Epithelial cell of proximal tubule (primary cell): ENCODE measurements at places on chromosomes 16 and 17.

- DNase-seq, result no peak
Observed at GRCh38 chr17:50790618-50791017, 23.3 kb upstream of the ANKRD40CL start.

DNA sequence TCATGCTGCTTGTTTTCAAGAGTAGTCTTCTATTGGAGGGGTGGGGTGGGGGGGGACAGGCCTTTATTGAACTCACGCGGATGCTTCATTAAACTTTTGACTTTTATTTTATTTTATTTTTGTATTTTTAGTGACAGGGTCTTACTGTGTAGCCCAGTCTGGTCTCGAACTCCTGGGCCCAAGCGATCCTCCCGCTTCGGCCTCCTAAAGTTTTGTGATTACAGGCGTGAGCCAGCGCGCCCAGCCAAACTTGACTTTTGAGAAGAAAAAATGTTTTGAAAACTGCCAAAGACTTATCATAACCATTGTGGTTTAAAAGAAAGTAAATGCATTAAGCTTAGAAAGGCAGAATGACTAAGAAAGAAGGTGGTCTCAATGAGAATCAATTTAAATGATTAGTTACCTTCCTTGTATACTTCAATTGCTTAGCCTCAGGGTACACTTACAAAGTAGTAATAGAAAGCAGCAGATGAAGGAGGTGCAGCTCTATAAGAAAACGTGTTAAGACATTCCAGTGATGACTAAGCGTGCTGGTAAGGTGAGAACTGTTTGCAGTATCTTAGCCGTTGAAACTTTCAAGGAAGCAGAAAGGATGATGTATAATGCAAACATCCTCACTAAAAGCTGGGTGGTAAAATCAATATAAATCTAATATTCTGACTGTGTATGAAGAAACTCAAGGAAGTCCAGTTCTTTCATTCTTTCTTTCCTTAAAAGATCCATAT lies 1.2 kb downstream of the AP2B1 start:
- DNase-seq, result peak; percentile 68

DNA sequence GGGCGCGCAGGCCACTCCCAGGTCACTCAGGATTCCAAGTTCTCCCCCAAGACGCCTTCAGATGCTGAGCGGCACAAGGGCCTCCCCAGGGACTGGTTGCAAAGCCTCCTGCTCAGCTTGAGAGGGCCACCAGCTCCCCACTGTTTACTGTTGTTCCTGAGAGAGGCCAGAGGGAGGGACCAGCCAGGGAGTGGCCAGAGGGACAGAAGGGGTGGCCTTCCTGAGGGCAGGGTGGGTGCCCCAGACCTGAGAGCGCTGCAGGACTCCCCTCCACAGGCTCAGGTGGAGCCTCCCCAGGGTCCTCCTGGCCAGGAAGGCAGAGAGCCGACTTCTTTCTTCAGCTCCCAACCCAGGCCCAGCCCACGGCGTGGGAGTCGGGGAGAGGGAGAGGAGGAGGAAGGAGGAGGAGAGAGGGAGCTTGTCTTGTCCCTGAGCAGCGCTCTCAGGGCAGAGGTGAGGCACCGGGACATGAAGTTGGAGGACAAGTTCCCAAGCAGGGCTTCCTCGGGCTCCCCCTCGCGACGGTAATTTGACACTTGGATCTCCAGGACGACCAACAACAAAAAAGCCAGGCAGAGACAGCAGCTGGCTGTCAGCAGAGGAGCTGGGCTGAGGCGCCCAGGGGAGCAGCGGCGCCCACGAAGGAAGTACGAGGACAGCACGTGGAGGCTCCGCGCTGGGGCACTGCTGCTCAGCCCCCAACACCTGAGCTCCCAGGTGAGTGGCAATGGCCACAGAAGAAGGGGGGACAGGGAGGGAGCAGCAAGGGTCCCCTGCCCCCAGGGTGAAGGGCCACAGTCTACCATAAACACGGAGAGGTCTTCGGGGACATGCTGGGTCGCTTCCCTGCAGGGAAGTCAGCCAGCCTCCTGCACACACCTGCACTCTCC lies 497 bp downstream of the SMIM5 start:
- peak; percentile 42 for DNase-seq

DNA sequence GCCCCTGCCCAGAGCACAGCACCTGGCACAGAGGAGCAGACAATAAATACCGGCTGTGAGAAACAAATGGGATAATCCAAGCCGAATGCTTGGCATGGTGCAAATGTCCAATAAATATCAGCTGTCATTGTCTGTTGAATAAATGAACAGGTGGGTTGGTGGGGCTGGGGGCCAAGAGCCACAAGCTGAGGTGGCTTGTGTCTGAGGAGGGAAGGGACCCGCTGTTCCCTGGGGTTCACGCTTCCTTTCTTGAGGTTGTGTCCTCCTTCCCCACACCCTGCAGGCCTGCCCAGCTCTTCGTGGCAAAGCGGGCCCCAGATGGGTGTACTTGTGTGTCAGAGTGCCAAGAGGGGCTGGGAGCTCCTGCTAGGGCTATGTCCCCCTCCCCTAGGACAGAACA lies 38.6 kb downstream of the ARHGAP27 start:
- no peak for DNase-seq

- no peak for DNase-seq
Observed at GRCh38 chr17:29469276-29469675, 79.1 kb downstream of the TAOK1 start.

GRCh38 chr16:473046-474043 lies 47.9 kb downstream of the RAB11FIP3 start:
- no peak for DNase-seq

DNA sequence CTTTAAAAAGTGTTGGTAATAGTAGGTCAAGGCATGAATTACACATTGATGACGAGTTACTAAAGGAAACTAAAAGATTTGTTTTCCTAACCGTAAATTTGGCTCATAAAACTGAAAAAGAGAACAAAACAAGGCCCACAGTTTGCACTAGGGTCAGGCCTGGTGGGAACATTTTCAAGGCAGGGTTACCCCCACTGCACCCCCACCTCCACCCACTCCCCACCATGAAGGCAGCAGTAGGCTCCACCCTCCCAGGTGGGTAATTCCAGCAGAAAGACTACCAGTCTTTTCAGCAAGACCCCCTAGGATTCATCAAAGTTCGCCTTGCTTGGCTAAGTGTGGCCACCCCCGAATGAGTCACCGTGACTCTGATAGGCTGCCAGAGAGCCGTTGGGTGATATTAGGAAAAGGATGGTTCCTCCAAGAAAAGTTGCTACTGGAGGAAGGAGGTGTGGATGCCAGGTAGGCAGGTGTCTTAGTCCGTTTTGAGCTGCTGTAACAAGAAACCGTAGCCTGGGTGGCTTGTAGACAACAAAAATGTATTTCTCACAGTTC lies 8.6 kb downstream of the DNAAF1 start:
- DNase-seq, result no peak

DNA sequence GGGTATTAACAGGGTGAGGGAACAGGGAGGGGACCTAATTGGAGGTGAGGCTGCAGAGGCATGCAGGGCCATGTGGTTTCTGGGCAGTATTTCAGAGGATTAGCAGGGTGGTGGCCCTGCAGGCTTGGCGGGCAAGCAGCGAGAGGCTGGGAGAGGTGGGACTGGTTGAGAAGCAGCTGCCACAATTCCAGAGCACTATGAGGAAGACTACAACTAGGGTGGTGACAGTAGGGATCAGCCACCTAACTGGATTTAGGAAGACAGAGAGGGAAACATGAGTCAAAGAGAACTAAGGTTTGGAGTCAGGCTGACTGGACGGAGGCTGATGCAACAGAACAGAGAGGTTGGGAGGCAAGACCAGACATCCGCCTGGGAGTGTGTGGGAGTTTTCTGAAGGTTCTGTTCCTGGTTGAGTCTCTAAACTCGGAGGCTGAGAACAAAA lies 12.3 kb downstream of the ALOXE3 start:
- DNase-seq, result no peak

DNA sequence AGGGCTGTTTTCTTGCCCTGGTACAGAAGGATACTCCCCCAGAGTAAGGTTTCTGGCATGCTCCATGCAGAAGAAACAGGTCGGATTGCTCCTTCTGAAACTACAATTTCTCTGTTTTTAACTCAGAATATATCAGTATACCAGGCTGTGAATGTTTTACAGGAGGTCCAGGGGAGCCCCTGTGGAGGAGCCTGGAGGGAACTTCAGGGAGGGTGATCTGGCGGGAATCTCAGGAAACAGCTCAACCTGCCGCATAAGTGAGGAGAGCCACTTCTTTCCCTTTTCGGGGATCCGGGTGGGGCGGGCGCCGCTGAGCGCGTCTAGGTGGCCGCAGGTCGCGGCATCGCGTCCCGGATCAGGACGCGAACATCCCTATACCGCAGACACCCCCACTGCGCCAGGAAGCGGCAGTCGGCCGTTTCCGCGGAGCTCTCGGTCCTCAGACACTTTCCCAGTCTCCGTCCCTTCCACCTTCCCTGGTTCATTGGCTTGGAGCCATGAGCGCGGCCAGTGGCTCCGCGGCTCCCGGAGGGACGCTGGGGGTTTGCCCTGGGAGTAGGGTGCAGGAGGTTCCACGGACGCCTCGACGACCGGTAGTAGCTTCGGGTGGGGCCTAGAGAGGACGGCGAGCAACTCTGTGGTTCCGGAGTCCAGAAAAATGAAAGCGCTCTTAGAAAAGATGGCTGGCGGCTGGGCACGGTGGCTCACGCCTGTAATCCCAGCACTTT lies 3.1 kb upstream of the ZNF764 start:
- no peak for DNase-seq

DNA sequence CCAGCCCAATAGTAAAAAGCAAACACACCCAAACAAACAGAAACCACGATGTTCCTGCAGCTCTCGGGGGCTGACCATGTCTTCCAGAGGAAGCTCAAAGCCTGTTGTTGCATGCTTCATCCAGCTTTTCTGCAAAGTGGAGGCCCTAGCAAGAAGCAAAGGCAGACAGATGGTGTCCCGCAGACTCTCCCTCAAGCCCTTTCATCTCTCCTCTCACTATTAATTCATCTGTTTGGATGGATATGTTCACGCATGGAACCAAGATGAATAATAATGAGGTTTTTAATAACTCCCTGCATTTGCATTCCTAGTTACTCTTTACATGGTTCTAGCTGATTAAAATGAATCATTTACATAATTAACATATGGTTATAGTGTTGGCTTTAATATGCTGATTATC lies 36.6 kb downstream of the RBFOX1 start:
- no peak for DNase-seq

DNA sequence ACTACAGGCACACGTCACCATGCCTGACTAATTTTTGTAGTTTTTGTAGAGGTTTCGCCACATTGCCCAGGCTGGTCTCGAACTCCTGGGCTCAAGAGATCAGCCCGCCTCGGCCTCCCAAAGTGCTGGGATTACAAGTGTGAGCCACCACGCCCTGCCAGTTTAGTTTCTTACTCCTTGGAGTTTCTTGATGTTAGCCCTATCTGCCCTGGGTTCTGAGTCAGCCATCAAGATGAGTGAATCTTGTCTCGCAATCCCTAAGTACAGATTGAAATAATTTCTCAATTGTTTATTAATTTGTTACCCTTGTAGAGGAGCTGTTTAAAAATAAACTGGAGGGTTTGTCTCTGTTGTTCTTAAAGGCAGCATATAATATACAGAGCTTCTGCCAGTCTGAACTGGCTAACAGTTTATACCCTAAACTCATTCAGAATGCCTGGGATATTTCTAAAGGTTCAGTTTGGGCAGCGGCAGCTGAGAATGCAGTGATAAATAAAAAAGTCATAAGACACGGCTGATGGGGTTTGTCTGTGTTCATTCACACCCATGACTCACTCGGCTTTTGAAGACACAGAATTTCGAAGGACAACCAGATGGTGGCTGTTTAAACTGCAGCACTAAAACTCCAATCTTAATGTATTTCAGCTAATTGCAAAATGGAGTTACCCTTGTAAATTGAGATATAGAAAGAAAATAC lies 39.6 kb downstream of the GPRC5B start:
- DNase-seq, result peak; percentile 76

GRCh38 chr17:71383091-71383490 lies 737.7 kb upstream of the SOX9 start:
- DNase-seq, result no peak

DNA sequence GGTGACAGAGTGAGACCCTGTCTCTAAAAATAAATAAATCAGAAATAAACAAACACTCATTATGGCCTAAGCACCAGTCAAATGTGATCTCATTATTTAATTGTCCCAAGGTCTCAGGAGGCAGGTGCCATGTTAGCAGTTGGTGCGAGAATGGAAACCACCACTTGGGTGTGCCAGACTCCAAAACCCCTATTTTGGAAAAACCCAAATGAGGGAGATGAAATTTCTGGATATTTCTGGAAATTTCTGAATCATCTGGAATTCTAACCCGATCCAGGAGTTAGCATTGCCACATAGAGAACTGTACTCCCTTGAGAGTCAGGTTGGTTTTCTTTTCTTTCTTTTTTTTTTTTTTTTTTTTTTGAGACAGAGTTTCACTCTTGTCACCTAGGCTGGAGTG lies 264.0 kb downstream of the XYLT1 start:
- no peak for DNase-seq

GRCh38 chr17:70115126-70115525 lies 40.1 kb downstream of the KCNJ16 start:
- DNase-seq, result no peak

DNA sequence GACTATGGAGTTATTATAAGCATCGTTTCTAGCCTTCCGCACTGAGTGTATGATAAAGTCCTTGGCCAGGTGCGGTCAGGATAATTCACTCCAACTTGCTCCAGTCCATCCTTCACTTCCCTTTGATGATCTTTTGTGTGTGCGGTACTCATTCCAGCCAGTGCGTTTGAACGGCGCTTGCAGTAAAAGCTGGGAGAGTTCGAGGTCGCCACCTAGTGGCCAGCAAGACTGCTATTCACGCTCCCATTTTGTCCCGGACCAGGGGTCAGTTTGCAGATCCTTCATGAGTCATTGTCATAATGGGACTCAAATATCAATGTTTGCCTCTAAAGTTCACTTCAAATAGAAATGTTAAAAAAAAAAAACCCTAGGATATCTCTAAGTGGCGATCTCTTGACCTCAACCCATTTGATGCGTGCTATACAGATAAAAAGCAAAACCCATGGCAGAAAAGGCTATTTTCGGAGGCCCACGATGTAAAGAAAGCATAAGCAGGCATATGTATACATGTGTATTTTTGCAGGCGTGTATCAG lies 417.1 kb downstream of the TMEM114 start:
- peak; percentile 18 for DNase-seq

DNA sequence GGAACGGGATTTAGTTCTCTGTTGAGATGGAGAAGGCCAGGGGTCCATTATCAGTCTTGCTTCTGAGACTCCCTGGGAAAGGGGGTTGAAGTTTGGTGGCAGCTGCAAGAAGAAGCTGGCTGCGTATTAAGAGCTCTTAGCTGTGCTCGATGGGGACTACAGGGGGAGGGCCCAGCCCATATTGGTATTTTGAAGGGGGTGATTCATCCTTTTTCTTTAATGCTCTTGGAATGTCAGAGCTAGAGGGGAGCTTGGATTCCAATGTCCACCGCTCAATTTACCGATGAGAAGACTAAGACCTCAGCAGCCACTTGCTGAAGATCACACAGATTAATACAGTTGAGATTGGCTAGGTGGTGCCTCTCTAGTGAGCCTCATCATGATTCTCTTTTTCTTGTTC lies 5.0 kb downstream of the NOG start:
- no peak for DNase-seq

- no peak for DNase-seq
Observed at GRCh38 chr17:5630434-5630833, 46.1 kb upstream of the NLRP1 start.
